IMR-90 (cell line): ENCODE measurements at places on chromosomes 4 and X. TPM values are rescaled to one million over a fixed set of nuclear protein-coding genes. Genes with fewer than 3 reads are reported as not detected.

DNA sequence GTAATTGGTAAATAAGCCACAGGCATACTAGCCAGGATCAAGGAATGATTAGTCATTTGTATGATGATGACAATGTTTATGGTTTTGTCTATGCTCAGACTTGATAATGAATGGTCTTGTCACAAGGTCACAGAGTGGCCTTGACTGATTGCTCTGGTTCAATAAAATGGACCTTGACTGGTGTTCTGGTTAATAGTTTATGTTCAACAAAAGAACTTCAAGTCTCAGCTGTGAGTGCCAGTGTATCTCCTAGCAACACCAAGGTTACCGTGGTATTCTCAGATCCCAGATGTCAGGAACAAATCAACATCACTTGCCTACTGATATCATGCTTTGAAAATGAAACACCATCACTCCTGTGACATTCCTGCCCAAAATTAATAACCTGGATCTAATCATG is 16.3 kb upstream of the LRAT start:
- no peak for DNase-seq

DNA sequence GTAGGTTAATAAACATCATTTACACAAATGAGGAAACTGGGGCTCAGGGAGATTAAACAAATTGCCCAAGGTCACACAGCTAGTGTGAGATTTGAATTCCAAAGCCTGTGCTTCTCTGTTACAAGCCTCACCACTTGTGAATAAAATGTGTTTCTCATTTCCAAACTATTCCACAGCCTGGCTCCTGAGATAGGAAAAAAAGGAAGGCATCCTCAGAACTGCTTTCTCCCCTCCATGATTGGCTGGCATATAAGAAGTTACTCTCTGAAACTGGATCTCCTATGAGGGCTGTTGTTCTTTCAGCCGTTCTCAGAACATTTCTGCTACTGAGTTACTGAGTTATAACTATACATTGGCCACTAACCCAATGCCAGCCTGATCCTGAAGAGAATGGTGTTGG is 237.9 kb downstream of the MAML3 start:
- no peak for DNase-seq

DNA sequence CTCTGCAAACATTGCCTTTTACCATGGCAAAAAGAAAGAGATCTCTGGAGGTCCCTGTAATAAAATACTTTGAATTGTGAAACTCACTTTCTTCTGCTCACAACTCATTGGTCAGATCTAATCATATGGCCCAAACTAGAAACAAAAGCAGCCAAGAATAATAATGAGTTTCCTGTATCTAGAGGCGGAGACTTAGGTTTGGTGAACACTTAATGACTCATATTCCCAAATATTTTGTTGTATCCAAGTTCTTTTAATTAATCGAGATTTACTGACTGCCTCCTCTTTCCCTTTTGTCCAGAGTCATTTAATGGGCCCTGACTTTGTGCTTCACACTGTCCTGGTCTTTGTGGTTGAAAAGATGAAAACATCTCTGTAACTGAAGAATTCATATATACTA is 190.6 kb downstream of the CCSER1 start:
- DNase-seq: peak; percentile 94

- no peak for DNase-seq
These were observed 17.5 kb downstream of the GATB start for GRCh38 chr4:151743128-151743854.

DNA sequence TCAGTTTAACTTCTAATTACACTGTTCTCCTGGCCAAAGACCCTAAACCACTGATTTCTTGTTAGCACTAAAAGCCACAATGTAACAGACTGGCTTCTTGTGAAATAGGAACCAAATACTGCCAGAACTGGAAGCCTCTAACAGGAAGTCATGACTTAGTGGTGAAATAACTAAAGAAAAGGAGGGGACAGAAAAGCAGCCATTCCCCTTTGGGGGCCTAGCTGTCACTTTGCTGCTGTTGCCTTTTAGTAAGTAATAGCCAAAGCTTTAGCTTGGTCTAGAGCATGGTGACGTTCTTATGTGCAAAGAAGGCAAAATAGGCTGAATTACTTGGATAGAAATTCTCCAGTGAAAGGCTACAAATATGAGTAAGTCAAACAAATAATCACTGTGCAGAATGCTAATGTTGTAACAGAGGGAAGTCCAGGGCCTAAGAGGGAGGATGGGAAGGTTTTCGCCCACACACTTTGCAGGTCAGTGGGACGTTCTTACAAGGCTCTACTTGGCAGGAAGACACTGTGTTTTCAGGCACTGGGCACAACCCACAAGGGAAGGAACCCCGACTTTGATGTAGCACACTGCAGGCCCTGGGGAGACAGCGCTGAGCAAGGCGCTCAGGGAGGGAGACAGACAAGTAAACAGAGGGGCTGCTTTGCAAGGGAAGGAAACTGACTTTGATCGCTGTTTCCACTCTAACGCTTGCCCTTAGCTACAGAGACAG is 16.7 kb downstream of the GAB3 start:
- peak; percentile 91 for DNase-seq

GRCh38 chr4:156401371-156401770 is 447.7 kb upstream of the CTSO start:
- no peak for DNase-seq

- no peak for DNase-seq
These were observed 212.7 kb downstream of the GRID2 start for GRCh38 chr4:92516450-92516849.

Gene TCEAL8
- 43.7 and 57.6 TPM in 2 replicates for polyA plus RNA-seq

Gene AVPR2
- polyA plus RNA-seq: not detected in 2 replicates

Gene NELFA
- 21.9 and 23.4 TPM in 2 replicates for polyA plus RNA-seq
